ENCODE measurements at places on chromosomes 1 and 21.
A peak's percentile ranks its signal among the peaks of the same experiment; 100 is the strongest.

GRCh38 chr1:224623743-224624333 is 7.7 kb downstream of the CNIH3 start:
- peak; percentile 82 for DNase-seq

GRCh38 chr1:232271991-232272589 is 357.8 kb downstream of the SIPA1L2 start:
- DNase-seq: no peak

GRCh38 chr1:234307726-234308125 is 65.5 kb upstream of the COA6 start:
- DNase-seq: no peak

GRCh38 chr21:42118901-42119300 is 47.8 kb downstream of the UMODL1 start:
- DNase-seq: no peak

DNA sequence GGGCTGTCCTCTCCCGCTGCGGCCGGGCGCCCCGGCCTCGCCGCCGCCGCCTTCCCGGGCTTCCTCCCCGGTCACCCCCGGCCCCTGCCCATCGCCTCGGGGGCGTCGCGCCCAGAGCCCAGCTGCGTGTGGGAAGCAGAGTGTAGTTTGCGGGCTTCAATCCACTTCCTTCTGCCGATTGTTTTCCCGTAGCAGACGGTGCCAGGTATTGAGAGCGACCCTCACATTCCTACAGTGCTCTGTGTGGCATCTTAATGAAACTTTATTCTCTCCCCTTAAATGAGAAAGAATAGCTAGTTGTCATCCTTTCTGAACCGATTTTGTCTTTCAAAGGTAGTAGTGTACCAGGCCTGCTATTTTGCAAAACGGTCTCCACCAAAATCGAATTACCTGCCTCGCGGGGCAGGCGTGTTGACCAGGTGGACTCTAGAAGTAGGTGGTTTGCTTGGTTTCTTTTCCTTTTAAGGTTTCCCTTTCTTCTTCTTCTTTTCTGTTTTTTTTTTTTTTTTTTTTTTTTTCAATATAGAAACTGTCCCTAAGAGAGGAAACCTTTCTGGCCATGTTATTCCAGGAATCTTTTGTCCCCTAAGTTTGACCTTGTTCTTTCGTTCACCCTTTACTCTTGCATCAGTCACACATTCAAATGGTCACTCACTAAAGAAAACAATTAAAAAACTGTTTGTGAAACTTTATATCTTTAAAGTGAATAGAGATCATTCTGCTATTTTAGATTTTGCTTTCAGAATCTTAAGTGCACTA is 881 bp downstream of the USP25 start:
- DNase-seq: no peak

DNA sequence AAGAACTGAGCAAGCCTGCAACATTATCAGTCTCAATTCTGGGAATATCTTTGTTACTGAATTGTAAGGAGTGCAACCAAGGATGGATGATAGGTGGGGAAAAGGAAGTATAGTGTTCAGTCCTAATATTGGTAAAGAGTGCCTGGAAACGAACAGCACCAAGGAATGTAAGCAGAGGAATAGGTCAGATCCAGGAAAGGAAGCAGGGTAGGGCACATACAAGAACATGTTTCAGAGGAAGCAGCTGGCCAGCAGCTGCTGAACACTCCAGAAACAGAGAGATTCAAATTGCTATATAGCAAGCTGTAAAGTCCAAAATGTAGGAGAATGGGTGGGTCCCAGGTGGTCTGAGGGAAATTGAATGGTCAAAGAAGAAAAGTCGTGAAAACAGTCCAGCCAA is 37.9 kb downstream of the CRB1 start:
- no peak for DNase-seq

GRCh38 chr21:18142655-18143054 is 102.0 kb upstream of the CHODL start:
- no peak for DNase-seq

DNA sequence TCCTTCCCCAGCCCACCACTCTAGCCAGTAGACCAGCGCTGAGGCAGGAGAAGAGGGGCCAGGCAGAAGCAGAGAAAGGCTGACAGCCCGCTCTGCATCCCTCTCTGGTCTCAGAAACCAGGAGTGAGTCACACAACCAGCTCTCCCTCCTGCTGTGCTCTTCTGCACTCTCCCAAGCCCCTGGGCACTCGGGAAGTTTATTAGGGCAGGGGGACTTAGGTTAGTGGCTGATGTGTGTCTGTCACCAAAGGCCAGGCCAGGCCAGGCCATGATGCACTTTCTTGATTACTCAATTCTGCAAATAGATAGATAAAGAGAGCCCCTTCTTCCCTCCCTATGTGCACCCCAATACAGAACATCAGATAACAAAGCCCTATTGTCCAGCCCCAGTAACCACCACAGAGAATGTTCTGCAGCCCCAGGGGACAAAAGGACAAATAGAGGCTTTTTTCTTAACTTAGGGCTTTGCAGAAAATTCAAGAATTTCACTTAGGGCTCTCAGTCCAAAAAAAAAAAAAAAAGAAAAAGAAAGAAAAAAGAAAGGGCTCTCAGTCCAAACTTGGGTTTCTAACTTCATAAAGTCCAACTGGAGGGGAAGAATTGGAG is 52.9 kb upstream of the CNTN2 start:
- no peak for DNase-seq

- no peak for DNase-seq
Measured at GRCh38 chr1:169175461-169175860, 69.0 kb downstream of the ATP1B1 start.

GRCh38 chr1:209485167-209485566 is 98.3 kb upstream of the CAMK1G start:
- no peak for DNase-seq

- no peak for DNase-seq
Measured at GRCh38 chr1:98452162-98452561, 209.4 kb upstream of the SNX7 start.

All from CD4-positive, alpha-beta T cell treated with Interferon gamma for 1 hour (primary cell).